Stimulated activated CD8-positive, alpha-beta memory T cell treated with anti-CD3 and anti-CD28 coated beads, Interleukin-2, amount 100 ng/mL, for 1 hour (primary cell): ENCODE measurements at places on chromosomes 12 and 14.

DNA sequence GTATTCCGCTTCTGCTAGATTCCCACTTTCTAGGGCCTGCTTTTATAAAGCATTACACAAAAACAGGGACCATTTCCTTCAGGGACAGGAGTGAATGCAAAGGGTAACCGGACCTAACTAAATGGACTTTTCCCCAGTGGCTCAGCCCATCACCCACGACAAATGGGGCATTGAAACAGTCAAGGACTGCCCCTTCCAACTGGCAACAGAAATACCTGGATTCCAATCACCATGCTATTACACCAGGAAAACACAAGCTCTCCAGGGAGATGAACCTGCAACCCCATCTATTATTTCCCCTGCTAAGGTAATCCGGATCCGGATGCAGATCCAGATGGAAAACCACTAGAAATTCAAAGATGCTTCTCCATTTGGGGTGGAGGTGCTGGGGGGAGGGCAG, 1.0 kb downstream of the MPHOSPH9 start:
- no peak for DNase-seq

GRCh38 chr14:51139121-51139681, 44.3 kb upstream of the TRIM9 start:
- no peak for DNase-seq

GRCh38 chr12:131911851-131912477, 17.1 kb upstream of the PUS1 start:
- DNase-seq, result no peak

DNA sequence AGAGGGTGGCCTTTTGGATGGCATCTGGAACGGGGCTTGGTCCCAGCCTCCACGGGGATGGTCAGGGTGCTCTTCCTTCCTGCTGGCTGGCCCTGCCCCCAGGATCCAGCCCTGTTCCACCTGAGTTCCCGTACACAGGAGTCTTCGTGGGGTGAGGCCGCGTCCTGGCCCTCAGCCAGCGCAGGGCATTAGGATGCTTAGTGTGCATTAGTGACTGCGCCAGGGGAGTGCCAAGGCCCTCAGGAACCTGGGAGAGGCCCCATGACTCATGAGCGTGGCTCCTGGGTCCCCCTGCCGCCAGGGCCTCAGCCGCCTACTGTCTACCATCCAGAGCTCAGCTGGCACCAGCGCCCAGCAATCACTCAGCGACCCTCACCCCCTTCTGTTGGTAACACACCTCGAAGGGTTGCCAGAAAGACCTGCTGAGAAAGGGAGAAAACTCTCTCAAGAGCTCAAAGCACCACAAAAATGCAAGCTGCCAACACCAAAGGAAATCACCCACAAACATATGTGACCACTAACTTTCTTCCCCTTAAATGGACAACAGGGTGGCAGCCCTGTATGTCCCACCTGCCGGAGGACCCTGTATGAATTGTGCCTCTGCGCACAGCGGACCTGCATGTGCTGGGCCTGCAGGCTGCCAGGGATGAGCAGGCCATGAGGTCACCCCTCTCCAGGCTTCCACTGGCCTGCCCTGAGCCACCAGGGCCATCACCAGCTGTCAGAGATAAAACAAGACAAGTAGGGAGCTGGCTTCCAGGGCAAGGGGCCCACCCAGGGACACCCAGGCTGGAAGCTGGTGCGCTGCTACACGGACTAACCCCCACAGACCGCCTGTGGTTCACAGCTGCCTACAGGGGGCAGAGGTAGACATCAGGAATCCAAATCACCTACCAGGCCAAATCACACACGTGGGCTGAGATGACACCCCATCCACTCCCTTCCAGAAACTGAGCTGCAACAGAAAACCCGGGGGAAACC, 28.7 kb downstream of the CCDC85C start:
- DNase-seq, result no peak

- no peak for DNase-seq
These were observed 48.9 kb downstream of the ABCC9 start for GRCh38 chr12:21892341-21892740.

GRCh38 chr12:106417926-106418910, 60.7 kb downstream of the POLR3B start:
- DNase-seq, result no peak

DNA sequence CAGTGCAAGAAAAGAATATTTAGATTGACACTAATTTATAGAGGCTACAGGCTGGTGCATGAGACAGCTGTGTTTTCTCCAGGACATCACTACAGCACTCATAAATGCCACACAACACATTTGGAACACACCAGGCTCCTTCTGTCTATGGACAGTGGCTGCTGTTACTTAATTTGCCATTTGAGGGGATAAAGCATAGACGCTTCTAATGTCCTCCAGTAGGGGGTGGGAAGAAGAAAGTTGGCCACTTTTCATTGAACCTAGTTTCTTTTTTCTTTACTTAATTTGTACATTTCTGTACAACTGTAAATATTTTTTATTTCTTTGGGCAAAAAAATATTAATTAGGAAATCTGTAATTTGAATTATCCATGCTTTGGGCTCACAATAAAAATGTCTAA, 12.4 kb upstream of the RTN1 start:
- DNase-seq, result no peak

GRCh38 chr12:13839365-13840336, 141.8 kb downstream of the GRIN2B start:
- DNase-seq, result no peak

GRCh38 chr14:52735921-52736489, 6.0 kb downstream of the STYX start:
- no peak for DNase-seq

DNA sequence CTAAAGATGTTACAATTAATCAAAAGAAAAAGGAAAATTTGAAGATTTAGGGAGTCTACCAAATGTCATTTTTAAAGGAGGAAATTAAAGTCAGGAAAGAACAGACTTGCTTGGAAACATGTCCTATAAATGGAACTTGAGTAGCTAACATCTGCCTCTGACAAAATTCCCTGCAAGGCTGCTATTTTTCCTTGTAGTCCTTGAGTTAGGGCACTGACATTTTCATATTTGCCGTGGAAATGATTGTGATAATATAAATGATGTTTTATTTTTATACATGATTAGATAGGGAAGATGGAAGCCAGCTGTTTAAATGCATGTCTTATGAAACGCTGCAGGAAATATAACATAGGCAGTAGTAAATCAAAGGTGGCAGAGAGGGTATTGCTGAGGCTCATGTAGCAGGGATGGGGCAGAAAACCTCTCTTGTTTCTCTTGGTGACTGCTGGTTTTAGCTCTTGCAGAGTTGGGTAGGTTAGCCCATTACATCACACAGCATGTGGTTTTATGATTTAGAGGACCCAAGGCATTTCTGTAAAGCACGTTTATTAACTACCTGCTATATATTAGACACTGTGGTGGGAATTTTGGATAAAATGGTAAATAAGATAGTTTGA, 21.7 kb downstream of the NUBPL start:
- no peak for DNase-seq

DNA sequence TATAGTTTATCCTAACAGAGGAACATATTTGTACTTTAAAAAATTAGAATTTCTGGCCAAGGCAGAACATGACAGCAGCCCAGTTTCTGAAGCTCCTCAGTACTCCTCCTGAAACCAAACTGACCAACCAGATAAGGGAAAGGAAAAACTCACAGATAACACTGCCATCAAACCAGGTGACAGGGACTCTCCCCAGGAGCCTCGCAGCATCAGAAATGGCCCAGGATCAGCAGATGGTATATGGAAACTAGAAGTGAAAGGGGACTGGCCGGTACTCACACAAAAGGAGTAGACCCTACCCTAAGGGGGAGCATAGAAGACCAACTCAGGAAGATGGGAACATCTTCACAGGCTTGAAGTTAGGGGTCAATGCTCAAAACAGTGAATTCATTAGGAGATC, 22.0 kb downstream of the GALC start:
- no peak for DNase-seq

GRCh38 chr12:19214020-19214419, 84.5 kb downstream of the PLEKHA5 start:
- DNase-seq, result no peak

- DNase-seq, result peak; percentile 8
These were observed 92.7 kb downstream of the DIP2B start for GRCh38 chr12:50597200-50598195.

DNA sequence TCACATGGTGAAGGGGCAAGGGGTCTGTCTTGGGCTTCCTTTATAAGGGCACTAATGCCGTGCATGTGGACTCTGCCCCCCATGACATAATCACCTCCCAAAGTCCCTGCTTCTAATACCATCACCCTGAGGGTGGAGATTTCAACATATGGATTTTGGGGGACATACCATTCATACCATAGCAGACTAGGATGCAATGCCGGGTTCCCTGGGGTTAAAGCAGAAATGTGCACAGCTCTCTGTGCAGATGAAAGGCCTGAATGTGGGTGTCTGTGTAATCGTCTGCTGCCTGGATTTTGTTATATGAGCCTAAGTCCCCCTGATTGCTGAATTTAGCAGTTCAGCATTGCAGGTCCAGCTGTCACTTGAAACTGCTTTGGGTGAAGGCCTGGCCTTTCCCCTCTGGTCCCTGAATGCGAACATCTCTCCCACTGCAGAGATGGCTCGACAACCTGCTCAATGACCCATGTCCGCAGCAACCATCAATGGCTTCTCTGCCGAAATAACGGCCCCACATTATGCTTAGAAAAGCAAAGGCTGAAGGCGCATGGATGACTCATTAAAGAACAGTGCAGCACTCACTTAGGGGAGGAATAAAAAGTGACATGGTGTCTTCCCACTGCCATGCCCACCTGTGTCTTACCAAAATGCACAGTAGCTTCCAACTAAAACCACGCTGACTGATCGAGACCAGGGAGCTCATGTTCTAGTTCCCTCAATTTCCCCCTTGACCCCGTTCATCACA, 286.3 kb downstream of the DPF3 start:
- DNase-seq, result no peak

DNA sequence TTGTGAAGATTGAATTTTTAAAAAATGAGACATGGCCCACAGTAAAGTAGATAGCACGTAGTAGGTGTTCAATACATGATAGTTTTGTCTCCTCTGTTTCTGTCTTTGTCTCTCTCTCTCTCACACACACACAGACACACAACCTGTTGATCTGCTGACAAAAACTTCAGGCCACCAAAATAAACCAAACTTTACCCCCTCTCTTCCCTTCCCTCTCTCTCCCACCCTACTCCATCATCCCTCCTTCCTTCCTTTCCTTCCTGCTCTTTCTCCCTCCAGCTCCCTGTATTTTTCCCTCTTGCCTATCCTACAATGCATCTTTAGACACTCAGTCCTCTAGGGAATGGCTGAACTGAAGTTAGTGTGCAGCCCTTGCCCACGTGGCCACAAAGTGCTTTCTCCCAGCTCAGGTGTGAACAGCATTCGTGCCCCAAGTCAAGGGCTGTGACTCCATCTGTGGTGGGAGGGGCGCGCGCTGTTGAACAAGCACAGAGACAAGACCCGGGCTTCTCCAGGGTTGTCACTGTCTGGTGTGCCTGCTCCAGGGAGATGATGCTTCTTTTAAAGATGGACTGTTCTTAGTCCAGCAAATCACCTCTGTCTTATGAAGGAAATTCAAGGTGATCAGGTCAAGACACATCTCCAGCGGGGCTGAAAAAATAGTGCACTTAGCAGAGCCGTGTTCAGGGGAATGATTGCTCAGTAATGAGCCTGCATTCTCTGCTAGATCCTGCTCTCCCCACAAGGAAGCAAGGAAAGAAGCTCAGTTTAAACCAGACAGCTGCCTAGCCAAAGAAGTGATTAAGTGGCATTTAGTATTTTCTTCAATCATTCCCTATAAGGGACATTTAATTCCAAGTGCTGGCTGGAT, 75.3 kb downstream of the WSCD2 start:
- no peak for DNase-seq

- DNase-seq, result no peak
These were observed 381.5 kb upstream of the STXBP6 start for GRCh38 chr14:25431211-25432076.

- DNase-seq, result no peak
These were observed 198.5 kb downstream of the KCNC2 start for GRCh38 chr12:75011120-75011519.

- DNase-seq, result no peak
These were observed 75.0 kb downstream of the BICD1 start for GRCh38 chr12:32181498-32182175.

- DNase-seq, result no peak
These were observed 195.2 kb downstream of the RAD51B start for GRCh38 chr14:68014771-68015170.

- no peak for DNase-seq
These were observed 1713.2 kb upstream of the FLRT2 start for GRCh38 chr14:83816761-83817160.

DNA sequence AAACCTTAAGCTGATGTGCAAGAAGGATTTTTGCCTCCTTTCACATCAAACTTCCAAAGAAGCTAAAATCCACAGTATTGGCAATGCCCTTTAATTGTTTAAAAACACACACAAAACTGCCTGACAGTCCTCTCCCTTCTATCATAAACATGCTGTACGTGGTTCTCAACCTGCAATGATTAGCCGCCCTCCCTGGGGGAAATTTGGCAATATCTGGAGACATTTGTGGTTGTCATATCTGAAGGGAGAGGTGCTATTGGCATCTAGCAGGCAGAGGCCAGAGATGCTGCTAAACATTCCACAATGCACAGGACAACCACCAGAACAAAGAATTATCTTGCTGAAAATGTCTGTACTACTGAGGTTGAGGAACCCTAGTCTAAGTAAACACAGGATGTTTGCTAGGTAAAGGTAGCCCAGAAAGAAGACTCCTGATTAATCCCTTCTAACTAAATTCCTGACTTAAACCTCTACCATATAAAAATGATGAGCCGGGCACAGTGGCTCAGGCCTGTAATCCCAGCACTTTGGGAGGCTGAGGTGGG, 1.2 kb downstream of the ACOT6 start:
- DNase-seq, result no peak

GRCh38 chr12:97745406-97746101, 282.9 kb downstream of the RMST start:
- no peak for DNase-seq

GRCh38 chr12:55671746-55672145, 35.1 kb downstream of the OR10P1 start:
- DNase-seq, result no peak

- no peak for DNase-seq
These were observed 69.7 kb downstream of the ZC3H14 start for GRCh38 chr14:88632512-88632911.

DNA sequence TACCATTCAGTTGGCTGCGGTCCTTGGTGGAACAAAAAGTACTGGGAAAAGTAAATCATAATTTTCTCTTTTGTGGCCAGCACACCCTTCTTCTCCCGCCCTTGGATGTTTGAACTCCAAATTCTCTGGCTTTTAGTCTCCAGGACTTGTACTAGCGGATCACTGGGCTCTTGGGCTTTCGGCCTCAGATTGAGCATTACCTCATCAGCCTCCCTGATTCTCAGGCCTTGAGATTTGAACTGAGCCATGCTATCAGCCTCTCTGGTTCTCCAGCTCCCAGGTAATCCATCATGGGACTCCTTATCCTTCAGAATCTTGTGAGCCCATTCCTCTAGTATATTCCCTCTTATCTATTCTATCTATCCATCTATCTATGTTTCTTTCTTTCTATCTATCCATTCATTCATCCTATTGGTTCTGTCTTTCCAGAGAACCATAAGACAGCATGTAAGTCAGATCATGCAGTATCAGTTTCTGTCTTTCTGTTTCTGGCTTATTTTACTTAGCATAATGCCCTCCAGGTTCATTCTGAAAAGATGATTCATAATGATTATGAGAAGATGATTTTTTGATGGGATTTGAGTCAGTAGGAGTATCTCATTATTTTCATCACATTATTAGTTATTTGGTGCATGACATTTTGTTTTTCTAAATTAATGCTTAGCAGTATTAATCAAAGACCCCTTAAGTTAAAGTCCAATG, 814.9 kb downstream of the LRFN5 start:
- DNase-seq, result no peak

- DNase-seq, result no peak
These were observed 69.8 kb downstream of the RERG start for GRCh38 chr12:15151161-15152091.
